HS-5 (cell line): ENCODE measurements at places on chromosomes 6 and 20.
A peak's percentile ranks its signal among the peaks of the same experiment; 100 is the strongest.

- no peak for DNase-seq
Observed at GRCh38 chr6:75337835-75338580, 53.4 kb upstream of the TMEM30A start.

DNA sequence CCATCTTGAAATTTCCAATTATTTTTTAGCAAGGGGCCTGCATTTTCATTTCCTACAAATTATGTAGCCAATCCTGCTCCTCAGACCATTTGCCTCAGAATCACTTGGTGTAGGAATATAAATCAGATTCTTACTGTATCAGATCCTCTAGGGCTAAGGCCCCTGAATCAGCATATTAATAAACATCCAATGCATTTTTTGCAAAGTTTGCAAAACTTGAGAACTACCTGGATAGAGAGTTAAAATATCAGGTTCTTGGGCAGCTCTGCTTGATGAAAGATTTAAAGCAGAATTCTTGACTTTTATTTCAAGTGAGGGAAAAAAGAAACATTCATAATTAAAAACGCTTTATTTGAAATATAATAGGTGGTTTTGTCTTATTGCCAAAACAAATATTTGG is 82.2 kb upstream of the MAN1A1 start:
- no peak for DNase-seq

DNA sequence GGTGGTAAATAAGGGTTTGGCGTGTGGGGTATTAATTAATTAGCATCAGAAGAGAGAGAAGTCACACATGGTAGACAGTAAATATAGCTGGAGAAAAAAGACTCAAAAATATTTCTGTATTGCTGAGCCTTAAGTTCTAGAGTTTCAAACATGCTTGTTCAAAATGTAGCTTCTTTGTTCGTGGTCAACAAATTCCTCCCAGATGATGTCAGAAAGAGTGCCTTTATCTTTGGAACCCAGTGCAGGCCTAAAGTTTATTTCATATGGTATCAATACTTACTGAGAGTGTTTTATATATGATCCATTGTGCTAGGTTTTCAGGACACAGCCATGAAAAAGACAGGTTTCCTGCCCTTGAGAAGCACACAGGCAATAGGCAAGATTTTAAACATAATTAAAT is 18.3 kb downstream of the MARCKS start:
- no peak for DNase-seq

DNA sequence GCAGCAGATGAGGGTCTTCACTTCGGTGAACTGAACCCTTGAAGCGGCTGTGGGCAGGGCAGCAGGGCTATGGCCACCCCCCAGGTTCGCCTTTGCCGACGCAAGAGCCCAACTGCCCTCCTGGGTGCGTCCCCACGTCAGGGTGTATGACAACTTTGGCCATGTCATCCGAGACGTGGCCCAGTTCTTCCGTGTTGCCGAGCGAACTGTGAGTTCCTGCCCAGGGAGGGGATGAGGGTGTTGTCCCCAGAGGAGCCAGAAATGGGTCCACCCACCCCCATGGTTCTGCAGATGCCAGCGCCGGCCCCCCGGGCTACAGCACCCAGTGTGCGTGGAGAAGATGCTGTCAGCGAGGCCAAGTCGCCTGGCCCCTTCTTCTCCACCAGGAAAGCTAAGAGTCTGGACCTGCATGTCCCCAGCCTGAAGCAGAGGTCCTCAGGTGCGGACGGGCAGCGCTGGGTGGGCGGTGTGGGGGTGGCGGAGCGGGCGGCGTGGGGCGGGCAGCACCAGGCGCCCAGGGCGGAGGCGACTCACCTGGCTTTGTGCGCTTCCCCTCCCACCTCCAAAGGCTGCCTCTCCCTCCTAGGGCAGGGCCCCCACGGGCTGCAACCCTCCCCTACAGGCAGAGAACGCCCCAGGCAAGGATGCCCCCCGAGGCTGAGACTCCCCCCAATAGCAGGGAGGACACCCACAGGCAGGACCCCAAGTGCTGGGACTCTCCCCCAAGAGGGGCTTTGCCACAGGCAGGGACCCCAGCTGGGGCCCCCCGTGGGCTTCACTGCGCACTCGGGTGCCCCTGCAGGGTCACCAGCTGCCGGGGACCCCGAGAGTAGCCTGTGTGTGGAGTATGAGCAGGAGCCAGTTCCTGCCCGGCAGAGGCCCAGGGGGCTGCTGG is 6.2 kb upstream of the TNFRSF6B start:
- DNase-seq, result no peak

DNA sequence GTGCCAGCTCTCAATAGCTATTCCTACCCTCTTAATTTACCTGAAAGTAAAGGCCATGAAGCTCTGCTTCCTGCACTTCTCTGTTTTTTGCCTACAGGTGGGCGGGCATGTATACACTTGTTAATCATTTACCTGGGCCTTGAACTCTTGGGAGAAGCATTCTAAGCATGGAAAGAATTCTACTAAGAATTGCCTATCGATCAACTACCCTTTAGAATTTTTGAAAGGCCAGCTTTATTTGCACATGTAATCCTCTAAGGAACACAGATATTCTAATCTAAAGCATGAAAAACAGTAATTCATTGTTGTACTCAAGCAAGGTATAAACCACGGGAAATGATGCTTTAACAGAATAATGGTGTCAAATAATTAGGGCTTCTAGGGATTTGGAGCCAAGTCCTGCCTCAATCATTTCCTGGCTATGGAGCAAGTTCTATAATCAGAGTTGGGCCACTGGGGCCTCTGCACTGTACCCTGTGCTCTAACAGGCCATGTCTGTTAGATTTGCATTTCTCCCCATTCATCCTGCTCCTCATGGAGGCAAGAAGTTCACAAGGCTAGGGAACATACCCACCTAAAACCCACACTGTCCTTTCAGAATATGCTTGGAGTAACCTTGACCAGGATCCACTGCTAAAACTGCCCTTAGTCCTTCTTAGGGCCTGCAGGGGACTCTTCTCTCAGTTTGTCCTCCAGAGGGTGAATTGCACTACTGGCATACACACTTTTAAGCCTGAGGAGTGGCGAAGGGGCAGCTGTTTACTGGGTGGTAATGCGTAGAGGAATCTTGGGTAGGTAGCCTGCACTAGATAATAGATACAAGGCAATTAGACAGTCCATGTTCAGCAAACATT is 276.4 kb upstream of the JAG1 start:
- no peak for DNase-seq

DNA sequence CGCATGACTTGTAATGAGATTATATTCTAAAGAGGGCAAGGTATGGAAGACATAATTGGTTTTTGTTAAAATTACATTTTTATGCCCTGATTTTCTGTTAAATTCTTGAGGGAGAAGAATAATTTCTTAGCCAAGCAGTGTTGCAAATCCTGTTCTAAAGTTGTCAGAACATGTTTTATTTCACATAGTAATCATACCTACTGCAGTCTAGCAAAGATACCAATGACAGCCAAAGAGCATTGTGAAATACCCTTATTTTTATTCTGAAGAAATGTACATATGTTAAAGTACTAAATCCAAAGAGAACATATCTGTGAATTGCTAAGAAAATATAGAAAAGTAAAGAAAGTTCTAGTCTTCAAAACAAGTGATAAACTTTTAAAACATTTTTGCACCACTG is 39.6 kb upstream of the SMIM8 start:
- no peak for DNase-seq

GRCh38 chr20:46362921-46363867 is 43.2 kb downstream of the ELMO2 start:
- DNase-seq, result no peak

GRCh38 chr6:44054721-44055559 is 72.3 kb downstream of the MRPL14 start:
- no peak for DNase-seq

DNA sequence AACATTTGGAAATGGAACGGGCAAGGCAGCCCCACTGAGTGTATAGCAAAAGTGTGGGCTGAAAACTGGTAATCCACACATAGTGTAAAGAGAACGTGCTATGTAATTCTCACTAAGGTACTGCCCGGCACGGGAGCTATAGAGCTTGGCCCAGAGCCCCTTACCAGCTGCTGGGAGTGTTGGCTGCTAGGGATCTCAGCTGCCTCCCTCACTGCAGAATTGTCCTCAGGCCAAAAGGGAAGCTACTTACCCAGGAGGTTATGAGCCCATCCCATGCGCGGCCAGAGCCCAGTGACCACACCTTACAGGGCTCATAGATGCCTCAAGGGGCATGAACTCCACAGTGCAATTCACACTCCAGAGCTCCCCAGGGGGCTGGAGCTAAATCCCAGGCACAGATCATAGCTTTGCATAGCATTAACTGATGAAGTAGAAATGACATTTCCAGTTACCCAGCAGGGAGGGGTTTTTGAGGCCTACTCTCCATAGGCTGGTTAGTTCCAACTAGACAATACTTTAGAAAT is 56.8 kb downstream of the LINC00237 start:
- no peak for DNase-seq

DNA sequence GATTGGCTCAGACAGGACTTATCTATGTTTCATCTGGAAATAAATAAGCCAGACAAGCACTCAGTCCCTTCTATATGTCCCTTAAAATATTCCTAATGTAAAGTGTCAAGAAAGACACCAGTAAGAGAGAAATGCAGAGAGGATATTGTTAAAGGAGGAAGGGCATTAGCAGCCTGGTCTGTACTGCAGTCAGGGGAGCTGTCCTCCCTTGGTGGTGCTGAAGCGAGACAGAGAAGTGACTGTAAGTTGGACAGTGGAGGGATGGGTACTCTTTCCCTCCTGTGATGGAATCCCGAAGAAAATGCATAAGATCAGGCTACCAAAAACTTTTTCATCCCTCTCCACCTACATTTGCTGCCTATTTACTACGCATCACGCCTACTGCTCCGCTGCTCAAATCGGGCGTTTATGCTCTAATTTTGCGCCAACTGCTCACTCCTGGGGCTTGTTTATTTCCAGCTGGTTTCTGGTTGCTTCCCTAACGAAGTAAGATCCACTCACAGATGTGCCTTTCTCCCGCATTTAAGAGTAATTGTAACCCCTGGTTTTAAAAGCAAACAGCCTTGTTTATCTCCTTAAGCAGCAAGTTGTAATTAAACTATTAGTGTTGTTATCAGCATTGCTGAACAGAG is 35.2 kb downstream of the PHACTR1 start:
- DNase-seq, result no peak

- no peak for DNase-seq
Observed at GRCh38 chr6:157304899-157305663, 18.2 kb downstream of the TMEM242 start.

- DNase-seq, result no peak
Observed at GRCh38 chr6:113777601-113778000, 79.5 kb upstream of the MARCKS start.

DNA sequence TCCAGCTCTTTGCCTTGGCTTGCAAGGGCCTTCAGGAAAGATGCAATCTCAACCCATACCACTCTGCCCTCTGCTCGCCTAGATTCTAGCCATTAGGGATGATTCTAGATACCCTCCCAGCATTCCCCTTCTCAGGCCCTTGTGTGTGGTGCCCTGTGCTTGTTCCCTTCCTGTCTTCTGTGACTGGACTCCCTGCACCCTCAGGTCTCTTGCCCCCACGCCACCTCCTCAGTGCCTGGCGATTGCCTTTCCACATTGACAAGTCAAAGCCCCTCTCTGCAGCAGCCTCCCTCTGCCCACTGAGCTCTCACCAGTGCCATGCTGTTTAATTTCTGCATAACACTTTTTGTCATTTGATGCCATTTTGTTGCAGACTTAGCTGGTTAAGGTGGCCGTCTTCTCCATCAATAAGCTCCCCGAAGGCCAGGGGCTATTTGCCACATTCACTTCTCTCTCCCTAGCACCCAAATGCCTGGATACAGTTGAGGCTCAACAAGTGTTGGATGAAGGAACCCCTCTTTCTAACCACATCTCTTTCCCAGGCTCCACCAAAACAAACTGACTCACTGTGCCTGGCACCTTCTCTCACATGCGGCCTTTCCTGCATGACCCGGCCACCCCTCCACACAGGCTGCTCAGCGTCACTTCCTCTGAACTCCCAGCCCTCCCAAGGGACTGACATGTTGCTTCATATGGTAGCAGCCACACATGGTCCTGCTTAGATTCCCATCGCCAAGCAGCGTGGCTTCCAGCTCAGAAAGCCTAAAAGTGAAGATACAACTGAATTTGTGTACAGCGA is 4.6 kb upstream of the TXNDC5 start:
- peak; percentile 57 for DNase-seq

DNA sequence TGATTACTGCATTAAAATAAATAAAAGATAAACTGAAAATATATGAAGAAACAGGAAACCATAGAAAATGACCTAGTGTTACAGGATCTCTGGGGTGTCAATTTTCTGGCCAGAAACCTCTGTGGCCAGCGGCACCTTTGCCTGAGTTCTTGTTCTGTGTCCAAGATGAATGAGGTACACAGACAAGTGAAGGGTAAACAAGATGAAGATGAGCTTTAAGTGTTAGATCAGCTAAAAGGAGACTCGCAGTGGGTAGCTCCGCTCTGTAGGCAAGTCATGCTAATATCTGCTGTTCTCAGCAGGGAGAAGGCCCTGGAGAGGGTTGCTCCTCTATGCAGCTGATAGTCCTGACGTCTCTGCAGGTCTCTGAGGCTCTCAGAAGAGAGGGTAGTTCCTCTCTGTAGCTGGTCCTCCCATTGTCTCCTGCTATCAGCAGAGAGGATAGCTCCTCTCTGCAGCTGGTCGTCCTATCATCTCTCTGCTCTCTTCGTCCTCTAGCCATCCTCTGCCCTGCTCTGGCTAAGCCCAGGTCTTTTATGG is 35.9 kb upstream of the TBC1D22B start:
- DNase-seq, result no peak

DNA sequence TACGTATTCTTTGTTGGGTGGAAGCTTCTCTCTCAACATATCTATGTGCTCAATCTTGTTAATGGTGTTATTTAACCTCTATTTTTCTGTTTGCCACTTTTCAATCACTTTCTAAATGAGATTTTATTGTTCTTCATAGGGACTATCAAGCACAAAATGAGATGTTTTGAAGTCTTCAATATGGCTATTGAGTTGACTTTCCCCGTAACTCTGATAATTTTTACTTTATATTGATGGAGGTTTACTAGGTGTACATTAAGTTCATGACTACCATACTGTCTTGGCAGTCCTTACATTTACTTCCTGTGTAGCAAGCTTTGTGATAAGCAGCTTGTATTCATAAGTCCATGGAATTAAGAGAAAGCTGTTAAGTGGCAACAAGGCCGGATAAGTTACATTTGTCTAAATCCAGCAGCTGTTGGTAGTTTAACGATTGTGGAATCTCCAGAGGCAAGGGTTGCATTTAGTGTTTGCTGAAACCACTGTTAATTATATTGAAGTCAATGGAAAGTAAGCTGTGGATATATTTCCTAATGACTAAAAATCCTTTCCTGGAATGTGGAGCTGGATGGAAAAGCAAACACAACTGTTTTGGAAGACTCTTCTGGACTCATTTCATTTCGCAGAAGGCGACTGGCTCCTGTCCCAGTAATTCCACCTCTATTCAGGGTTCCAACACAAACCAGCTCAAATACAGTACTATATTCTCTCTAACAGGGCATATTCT is 57.3 kb upstream of the SMIM29 start:
- DNase-seq, result no peak

- no peak for DNase-seq
Observed at GRCh38 chr6:160950507-160950906, 41.1 kb upstream of the MAP3K4 start.

- no peak for DNase-seq
Observed at GRCh38 chr20:48128436-48128835, 343.2 kb upstream of the SULF2 start.

GRCh38 chr6:111282515-111282914 is 195.2 kb downstream of the SLC16A10 start:
- DNase-seq, result no peak
